ENCODE measurements at places on chromosomes 4 and X. TPM values are rescaled to one million over a fixed set of nuclear protein-coding genes. Genes with fewer than 3 reads are reported as not detected.

GRCh38 chr4:119005928-119006460 is 117.3 kb downstream of the SYNPO2 start:
- no peak for DNase-seq

DNA sequence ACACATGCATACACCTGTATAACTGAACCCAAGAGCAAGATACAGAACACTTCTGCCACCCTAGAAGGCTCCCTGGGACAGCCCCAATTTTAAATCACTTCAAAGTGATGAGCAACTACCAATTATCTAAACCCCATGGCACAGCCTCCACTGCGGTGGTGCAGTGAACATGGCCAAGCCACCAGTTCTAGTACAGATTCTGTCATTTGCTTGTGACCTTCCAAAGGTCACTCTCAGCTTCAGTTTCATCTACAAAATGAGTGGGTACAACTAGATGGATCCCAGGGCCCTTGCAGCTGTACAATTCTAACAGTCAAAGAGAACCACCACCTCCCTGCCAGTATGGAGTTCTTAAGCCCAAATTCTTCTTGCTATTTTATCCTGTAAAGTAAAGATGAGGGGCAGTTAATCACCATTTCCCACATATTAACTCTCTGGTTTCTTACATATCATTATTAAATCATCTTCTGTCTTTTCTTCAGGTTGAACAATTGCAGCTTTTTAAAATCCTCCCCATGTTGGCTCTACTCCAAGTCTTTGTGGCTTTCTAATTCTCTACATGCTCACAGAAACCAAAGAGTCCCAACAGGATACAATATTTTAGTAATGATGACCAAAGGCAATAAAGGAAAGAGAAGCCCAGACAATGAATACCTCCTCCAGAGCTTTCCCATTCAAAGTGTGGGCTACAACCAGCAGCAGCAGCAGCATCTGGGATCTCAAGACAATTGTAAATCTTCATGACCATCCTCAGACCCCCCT is 39.0 kb upstream of the GPM6B start:
- DNase-seq: no peak

DNA sequence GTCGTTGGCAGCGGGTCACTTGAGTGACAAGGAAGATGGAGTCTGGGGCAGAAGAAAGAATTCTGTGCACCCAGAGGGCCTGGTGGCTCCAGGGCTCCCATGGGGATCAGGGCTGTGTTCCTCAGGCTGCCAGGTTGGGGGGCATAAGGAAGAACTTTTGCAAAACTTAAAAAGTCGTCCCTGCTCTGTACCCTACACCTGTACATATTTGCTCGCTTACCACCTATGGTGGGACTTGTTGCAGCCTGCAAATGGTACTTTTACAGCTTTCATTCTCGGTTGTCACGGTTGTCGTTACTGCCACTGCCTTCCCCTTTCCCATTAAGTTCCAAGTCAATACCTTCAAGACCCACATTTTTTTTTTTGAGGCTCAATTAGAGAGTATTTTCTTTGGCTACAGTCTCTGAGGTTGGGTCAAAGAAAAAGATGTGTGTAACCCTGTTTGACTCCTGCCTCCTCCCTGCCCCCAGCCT is 9.1 kb downstream of the ARX start:
- DNase-seq: no peak

DNA sequence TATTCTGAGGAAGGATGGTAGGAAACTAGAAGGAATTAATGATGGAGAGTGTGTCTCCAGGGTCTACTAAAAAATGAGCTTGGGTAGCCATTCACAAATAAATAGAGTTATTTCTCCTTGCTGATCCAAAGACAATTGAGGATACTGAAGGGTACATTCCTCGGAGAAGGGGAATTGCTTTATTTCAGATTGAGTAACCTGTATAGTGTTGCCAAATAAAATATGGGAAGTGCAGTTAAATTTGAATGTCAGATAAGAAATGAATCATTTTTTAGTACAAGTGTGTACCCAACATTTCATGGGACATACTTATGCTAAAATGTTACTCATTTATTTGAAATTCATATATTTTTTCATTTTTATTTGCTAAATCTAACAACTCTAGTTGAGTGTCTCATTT is 16.0 kb upstream of the VSIG1 start:
- DNase-seq: no peak

DNA sequence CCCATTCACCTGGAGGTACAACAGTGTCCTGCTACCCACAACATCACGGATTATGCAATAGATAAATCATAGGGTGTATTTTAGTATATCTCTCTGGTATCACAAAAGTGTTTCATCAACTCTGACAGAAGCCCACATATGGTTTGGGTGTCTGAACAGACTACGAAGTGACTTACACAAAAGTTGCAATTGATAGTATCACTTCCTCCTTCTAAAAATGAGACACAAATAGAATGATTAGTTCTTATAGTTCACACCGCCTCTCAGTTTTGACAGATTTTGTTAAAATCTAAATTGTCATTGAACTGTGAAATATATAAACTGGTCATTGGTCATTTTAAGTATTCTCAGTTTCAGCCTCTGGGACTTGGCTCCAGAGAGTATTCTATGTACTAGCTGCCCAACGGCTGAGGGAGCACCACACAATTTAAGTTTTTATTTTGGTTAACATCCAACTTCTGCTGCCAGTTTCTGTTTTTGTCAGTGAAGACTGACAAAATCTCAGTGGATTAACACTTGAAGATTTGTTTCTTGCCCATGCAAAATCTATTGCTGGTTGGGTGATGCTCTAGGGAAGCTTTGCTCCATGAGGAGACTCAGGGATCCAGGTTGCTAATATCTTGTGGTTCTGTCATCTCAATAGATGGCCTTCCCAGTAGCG is 113.8 kb upstream of the PUDP start:
- no peak for DNase-seq

DNA sequence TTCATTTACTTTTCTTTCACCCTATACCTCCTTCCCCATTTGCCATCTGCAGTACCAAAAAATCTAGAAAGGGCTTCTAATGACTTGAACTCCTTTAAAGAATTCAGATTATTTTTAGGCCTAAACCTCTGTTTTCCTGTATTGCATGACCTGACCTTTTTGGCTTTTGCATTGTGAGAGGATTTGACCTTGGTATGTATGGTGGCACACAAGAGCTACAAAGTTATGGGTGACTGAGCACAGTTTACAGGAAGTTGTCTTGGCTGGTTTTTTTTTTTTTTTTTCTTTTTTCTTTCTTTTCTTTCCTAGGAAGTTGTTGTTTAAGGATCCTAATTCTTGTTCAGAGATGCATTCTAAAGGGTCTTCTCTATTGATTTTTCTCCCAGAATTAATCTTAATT is 32.0 kb upstream of the MTMR8 start:
- no peak for DNase-seq

DNA sequence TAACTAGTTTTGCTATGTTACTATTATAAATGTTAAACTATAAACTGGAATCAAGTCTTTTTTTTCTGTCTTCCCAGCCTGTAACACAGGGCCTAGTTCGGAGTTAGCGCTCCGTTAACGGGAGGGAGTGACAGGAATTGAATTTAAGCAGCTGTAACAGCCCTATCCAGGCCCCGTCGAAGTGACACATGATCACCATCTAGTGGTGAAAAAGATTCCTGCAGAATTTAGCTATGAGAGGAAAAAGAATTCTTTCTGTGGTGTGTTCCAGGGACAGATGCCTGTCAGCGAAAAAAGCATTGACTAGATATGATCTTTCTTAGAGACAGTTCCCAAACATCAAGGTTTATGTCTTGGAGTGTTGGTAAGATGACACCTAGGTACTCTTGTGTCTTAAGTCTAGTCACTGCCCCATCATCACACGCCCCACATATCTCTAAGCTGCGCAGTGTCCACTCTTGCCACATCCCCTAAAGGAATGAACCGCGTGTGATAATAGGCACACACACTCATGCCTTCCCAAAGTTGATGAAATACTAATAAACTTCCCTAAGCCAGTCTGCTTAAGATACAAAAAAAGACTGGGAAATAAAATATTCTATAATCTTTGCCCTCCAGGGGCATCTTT is 2.1 kb downstream of the GAB3 start:
- no peak for DNase-seq

- no peak for DNase-seq
Measured at GRCh38 chr4:171430495-171430894, 382.7 kb upstream of the GALNTL6 start.

GRCh38 chr4:150577796-150578195 is 4.2 kb upstream of the MAB21L2 start:
- DNase-seq: no peak

GRCh38 chr4:126051689-126052424 is 737.1 kb downstream of the FAT4 start:
- DNase-seq: no peak

DNA sequence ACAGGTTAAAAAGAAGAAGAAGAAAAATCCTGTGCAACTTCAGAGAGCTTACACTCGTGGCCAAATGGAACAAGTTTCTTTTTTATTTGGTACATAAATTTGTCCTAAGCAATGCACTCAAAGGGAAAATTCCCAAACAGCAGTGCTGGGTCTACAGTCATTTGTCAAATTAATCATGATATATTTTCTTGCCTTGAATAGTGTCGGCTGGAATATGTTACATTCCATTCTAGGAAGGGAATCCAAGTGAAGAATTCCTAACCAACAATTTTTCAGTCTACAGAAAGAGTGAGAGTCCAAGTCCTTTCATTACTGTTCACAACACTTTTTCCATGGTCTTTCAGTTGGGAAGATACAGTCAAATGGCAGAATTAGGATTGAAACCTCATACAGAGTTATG is 63.9 kb downstream of the HAND2 start:
- DNase-seq: no peak

The LDB2 gene
- not detected for polyA plus RNA-seq

Data from keratinocyte (primary cell).